Bronchial epithelial cell (primary cell): ENCODE measurements at places on chromosomes 3 and 15.

DNA sequence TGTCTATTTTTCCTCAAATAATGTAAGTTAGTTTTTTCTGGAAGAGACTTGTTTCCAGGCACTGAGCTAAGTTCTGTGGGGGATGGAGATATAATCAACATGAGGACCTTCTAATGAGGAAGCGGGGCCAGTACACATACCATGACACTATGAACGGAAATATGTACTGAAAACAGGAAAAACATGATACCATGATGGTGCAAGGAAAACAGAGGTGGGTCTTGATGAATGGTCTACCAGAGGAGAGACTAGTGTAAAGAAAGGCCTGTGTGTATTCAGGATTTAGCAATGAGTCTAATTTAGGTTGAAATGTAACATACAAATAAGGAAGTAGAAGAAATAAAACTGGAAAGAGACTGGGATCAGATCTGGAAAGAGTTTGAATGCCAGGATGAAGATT is 38.9 kb upstream of the TPRG1 start:
- no peak for DNase-seq

GRCh38 chr15:31396881-31397560 is 70.4 kb downstream of the KLF13 start:
- peak; percentile 75 for DNase-seq

- DNase-seq: no peak
Observed at GRCh38 chr3:32237670-32238452, 619 bp upstream of the CMTM8 start.

- no peak for DNase-seq
Observed at GRCh38 chr3:129950318-129951046, 24.0 kb upstream of the TRH start.

GRCh38 chr15:91070872-91071271 is 29.2 kb upstream of the SV2B start:
- DNase-seq: no peak

DNA sequence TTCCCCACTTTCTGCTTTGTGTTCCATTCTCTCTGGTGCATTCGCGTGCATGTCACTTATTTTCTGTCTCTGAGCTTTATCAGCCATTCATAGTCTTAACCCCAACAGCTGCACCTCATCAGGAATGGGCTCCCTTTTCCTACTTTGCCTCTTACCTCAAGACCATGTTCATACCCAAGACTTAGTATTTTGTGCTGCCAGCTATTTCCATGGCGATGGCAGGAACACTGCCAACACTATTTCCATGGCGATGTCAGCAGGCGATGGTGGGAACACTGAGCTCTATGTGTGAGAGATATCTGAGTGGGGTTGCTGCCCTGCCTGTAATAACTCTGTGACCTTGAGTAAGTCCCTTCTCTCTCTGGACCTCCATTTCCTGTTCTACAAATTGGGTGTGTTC is 5.5 kb downstream of the ZNF35 start:
- no peak for DNase-seq

- no peak for DNase-seq
Observed at GRCh38 chr3:117253636-117254035, 544.1 kb downstream of the TUSC7 start.

DNA sequence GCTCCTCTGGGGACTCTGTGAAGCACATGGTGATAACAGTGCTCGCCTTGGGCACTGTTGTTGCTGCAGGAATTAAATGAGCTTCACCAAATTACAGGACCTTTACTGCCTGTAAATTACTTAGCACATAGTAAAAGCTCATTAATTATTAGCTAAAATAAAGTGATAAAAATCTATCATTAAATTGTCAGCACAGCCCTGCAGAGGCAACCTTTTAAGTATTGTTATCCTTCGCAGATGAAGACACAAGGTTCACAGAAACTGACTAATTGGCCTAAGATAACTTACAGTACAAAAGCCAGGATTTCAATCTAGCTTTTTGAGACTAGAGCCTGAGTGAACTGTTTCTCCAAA is 96.0 kb downstream of the ST6GAL1 start:
- DNase-seq: no peak
